ENCODE measurements at places on chromosomes 4 and X. TPM values are rescaled to one million over a fixed set of nuclear protein-coding genes. Genes with fewer than 3 reads are reported as not detected.

GRCh38 chrX:47189906-47190305 lies 3.7 kb upstream of the UBA1 start:
- no peak for DNase-seq

- DNase-seq: no peak
Measured at GRCh38 chr4:152815078-152815477, 35.3 kb downstream of the ARFIP1 start.

DNA sequence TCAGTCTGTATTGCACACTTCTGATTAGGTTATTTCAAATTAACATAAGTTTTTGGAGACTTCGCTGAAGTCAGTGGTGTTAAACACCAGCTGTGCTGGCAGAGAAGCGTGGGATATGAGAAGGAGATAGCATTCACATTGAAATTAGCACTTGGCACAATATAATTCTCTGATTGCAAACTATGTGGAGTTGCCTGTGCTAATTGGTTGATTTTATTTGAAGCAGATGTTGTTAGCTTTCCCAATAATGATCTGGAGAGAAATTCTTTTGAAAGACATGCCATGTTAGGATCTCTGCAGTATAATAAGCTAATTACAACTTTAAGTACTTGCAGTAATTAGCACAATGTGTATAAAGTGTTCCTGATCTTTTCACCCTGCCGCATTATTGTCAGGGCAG lies 367.4 kb upstream of the ARX start:
- no peak for DNase-seq

Gene MAGEA4
- total RNA-seq: not detected

Gene SPACA5
- total RNA-seq: not detected
